Cerebellar cortex (tissue), 1 donor: ENCODE measurements at places on chromosomes 6 and 20.

DNA sequence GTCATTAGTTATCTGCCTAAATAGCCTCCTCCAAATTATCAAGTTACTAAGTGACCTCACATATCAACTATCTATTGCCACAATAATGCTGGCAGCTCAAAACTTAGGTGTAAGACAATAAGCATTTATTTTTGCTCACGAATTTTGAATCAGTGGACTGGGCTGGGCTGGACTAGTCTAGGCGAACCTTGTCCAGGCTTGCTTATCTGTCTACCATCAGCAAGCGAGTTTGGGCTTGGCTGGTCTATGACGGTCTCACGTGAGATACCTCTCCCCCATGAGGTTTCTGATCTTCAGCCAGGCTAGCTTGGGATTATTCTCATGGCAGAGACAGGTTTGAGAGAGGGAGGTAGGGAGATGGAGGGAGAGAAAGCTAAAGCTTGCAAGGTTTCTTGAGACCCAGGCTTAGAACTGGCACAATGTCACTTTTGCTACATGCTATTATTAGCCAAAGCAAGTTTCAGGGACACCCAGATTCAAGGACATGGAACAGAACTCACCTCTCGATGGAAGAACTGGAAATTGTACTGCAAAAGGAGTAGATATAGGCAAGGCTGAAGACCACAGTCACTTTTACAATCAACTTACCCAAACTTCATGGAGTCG is 80.9 kb downstream of the WASF1 start:
- DNase-seq = no peak

DNA sequence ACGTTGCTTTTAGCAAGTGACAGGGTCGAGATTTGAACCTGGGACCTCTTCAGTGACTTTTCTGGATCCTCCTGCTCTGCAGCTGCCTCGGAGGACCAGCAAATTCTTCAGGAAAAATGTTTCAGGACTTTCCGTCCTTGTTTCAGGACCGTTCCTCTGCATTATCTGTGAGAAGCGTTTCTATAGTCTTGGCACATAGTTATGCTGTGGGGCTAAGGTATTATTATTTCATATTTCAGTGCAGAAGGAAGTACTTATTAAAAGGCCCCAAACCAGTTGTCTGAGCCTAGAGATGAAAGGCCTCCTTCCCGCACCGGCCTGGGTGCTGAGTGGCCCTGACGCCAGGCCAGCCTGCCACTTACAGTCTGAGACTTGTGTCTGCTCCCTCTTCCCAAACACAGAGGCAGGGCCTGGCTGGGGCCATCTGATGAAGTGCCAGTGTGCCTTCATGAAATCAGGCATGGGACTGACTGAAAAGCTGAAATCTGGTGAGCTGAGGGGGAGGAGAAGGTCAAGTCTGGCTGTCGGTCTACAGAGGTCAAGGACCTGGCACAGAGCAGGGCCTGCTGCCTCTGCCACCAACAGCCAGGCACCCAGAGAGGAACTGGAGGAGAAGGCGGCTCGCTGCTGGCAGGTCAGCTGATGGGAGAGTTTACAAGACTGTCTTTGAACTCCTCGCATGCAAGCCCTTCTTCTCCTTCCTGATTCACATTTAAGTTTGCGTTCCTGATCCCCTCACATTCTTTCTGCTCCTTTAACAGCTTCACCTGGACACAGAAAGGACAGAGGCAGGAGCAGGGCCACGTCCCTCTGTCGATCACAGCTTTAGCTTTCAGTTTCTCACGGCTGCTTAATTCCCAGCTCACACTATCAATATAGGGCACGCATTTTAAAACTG is 8.9 kb upstream of the QKI start:
- DNase-seq = no peak

GRCh38 chr6:3835055-3835731 is 14.0 kb upstream of the FAM50B start:
- DNase-seq = no peak

DNA sequence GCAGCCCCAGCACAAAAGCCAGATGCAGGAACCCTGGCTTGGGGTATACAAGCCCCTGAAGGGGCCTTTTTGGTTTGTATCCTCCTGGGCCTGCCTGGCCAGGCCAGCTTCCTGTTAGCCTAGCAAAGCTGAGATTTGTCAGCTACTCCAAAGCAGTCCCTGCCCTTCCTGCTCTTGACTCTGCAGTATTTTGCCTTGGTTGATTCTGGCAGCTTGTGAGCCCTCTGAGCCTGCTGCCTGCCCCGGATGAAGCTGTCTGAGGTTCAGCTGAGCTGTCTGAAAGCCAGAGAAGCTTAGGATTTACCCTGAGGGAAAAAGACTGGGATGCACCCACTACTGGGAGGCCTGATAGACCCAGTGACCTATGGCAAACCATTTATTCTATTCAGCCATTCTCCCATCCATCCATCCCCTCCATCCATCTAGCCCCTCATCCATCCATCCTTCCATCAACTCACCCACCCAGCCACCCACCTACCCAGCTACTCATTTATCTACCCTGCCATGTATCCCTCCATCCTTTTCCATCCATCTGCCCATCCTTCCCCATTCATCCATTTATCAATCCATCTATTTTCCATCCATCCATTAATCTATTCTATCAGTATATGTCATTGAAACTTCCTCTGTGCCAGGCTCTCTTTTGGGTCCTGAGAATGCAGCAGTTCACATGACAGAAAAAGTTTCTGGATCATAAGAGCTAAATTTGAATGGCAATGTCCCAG is 307.5 kb downstream of the DHX35 start:
- no peak for DNase-seq

DNA sequence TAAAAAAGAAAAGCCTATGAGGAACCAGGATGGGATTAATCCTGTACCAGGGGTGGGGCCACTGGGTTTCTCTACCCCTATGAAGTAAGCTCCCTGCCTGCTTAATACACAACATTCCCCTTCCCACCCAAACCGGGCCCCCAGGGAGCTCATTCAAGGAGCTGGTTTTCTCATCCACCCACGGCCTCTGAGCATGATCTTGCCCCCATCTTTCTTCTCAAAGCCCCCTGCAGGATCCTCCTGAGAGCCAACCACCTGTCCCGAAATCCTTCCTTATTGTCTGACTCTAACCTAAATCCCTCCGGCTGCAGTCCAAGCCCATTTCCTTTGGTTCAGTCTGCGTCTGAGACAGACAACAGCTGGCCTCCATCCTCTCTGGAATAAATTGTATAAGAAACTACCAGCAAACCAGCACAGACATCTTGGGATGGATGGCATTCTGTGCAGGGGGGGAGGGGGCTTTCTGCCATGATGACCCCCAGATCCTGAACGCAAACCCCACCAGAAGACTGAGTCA is 21.0 kb downstream of the KCNK5 start:
- no peak for DNase-seq

DNA sequence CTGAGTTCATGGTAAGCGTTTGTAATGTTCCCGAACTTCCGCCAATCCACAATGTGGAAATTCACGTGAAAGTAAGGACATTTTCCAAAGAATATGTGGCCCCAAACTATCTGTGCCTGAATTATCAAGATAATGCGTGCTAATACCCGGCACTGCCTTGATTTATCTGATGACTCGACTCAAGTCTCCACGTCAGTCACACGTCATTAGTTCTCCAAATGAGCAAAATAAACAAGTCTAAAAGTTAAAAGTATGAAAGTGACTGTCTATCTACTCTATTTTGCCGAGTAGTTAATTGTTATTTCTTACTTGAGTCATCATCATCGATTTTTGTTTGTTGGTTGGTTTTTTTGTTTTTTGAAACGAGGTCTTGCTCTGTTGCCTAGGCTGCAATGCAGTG is 21.7 kb upstream of the FOXC1 start:
- DNase-seq = no peak

DNA sequence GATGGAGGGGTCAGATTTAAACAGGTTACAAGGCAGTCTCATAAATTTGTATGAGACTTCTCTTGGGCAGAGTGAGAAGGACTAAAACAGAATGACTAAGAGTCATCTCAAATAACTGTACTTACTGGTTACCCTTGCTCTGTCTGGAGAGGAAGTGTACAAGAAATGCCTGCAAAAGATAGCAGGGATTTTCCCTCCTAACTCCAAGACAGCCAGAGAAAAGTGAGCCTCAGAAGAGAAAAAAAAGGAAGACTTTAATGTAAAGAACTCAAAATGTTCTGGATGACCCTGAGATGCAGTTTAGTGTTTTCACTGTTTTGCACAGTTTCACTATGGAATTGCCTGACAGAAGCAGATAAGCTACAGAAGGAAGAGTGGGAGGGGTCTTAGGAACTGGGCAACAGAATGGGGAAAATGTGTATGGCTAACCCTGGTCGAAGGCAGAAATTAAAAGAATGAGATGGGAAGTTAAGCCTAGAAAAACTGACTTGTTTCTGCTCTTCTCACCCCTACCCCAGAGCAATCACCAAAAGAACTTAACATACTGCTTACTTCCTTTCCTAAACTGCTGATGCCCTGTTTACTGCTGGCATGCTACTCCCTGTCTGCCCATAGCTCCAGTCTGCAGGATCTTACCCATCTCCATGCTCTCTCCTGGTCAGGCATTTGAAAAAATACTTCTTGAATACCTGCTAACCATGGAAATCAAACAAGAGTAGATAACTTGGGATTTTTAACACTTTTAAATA is 98.1 kb upstream of the MARCKS start:
- DNase-seq = no peak

GRCh38 chr6:72561629-72562028 is 60.2 kb upstream of the KCNQ5 start:
- DNase-seq = no peak

GRCh38 chr6:132818404-132819359 is 4.3 kb downstream of the RPS12 start:
- no peak for DNase-seq

DNA sequence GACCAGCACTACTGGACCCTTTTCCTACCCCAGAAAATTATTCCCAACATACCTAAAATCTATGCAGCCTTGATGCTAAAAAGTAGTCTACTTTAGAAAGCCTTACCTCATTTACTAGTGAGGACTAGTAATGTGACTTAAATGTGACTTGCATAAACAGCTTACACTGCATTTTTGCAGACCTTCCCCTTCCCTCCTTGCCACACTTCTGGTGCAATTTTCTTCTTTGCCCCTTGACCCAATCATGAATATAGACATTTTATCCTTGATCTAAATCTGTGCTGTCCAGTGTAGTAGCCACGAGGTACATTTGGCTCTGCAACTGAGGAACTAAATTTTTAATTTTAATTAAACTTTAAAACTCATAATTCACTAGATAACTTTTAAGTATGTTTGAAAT is 7.0 kb upstream of the ZKSCAN8 start:
- no peak for DNase-seq

GRCh38 chr20:53309515-53309914 is 284.1 kb downstream of the ZNF217 start:
- DNase-seq = no peak

DNA sequence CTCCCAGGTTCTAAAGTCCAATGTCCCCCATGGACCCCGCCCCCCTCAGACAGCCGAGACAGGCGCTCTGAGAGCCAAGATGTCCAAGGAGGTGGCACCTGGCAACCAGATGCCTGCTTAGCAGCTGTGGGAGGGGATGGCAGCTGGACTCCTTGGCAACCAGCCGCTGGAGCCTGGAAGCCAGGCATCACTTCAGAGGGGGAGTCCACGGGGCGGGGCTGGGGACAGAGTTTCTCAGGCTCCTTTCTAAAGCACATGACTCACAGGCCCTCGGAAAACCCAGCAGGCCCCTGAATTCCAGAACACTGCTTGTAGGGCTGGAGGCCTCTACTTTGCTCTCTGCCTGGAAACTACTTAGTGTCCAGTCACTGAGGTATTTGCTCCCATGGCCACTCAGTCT is 51.5 kb downstream of the PREX1 start:
- no peak for DNase-seq

DNA sequence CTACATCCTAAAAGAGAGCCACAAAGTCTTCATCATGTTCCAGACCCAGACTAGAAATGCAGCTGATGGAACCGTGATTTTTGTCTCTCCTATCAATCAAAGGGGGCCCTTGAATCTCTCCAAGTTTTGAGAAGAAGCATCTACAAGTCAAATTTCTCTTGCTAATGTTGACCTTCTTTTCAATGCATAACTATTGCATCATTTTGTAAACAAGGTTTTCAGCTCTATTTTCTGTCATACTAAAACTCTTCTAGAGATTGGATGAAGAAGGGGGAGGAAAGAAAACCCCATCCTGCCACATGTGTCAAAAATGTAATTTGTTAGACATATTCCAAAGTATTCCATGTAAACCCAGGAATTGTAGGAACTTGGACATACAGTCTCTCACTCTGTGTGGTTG is 169.2 kb downstream of the LMBRD1 start:
- DNase-seq = no peak

- no peak for DNase-seq
Measured at GRCh38 chr6:144749263-144749662, 464.1 kb downstream of the UTRN start.

DNA sequence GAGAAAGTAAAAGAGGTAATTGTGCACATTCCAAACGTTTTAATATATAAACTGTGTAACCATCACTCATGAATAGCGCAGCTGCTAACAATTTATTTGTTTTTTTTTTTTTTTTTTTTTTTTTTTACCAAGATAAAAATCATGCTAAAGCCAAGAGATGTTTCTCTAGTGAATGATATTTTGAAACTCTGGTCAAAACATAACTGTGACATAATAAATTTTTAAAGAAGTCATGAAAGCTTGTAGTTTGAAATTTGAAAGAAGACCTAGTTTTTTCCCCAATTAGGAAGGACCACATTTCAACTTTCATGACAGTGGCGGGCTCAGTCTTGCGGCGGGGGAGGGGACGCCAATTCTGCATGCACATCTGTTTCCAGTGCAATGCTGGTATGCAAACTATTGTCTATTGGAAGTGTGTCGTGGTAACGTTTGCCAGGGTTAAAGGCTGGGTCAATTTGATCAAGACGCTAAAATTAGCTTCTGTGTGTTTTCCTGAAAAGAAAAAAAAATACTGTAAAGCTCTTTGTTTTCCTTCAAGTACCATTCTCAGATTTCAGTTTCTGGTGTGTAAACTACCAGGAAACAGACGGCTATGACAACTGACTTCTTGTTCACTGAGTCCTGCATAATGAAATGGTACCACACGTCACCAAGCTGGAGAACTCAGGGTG is 211.9 kb downstream of the FOXC1 start:
- no peak for DNase-seq

DNA sequence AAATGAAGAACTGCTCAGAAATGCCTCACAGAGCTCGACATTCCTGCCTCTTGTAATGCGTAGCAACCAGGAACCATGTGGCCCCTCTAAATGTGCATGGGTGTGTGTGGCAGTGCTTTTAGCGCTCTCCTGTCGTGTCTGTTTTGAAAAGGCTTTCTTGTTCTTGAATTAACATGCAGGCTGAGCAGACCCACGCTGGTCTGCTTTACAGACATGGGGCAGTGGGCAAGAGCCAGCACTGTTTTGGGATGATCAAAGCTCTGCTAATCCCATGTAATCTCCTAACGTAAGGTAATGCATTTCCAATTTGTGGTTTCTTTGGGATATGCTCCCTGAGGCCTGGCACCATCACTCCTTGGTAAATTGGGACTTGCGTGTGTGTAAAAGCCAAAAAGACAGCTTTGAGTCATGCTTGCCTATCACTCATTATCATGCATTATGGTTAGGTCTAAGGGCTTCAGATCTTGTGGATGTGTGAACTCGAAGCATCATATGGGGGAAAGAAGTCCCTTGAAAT is 11.8 kb downstream of the RIPOR2 start:
- DNase-seq = no peak
